ENCODE measurements at places on chromosomes 12 and 14. TPM values are rescaled to one million over a fixed set of nuclear protein-coding genes. Genes with fewer than 3 reads are reported as not detected.

DTX1 gene
- 8.1 TPM for total RNA-seq

- DNase-seq = no peak
- peaks cover 23% of the 10 kb centered on the region for H3K4me1 ChIP-seq
- peak overlapping the region; percentile 35 for H3K4me3 ChIP-seq
Measured at GRCh38 chr12:10362828-10363657, 26.8 kb downstream of the KLRK1 start.

DNA sequence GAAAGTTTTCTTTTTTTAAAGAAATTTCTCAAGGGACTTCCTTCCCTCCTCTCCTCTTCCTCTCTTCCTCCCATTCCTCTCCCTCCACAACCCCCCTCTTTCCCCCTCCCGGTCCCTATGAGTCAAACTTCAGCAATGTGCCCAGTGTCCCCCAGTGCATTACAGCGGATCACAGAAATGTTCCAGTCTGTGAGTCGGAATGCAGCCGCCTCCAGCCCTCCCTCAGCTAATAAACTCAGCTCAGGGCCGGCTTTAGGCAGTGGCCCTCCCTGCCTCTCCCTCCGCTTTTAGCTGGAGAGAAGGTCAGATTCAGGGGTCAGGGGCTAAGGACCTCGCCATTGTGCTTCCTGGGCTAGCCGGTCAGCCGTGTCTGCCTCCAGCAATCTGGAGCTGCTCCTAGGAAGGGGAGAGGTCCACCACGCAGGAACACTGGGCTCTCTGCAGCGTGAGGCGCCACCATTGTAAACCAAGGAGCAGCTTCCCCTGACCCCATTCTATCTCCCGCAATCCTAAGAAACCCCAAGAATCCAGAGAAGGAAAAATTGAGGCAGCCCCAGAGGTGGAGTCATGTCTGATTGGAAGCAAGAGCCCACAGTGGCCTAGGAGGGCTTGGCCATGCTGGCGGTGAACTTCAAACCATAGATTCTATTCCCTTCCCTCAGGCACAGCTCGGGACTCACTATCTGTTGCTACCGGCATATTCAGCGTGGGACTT lies 1.1 kb upstream of the HDAC7 start:
- H3K4me3 ChIP-seq = peak overlapping the region; percentile 98
- H3K36me3 ChIP-seq = no peaks in the 10 kb centered on the region
- H3K27ac ChIP-seq = peak overlapping the region; percentile 93
- no peaks in the 10 kb centered on the region for H3K27me3 ChIP-seq
- peaks cover 74% of the 10 kb centered on the region for H3K4me1 ChIP-seq

DNA sequence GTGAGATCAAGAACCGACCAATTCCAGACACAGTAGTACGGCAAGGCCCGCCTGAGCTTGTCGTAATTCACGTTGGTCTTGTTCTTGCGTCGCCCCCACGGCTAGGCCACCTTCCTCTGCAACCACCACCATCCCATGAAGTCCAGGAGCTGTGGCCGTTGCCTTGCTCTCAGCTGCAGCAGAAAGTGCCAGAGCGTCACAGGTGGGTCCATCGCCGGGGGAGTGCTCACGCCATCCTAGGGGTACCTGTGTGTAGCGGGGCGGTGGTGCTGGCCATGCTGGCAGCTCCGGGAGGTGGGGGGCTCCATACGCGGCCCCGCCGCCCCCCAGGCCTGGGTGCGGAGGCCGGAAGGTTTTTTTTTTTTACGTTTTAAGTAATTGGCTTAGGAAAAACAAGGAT lies 23.1 kb downstream of the TMEM121 start:
- H3K27me3 ChIP-seq = peaks cover 27% of the 10 kb centered on the region
- no peak overlapping the region for H3K27ac ChIP-seq
- H3K4me1 ChIP-seq = no peaks in the 10 kb centered on the region

- H3K36me3 ChIP-seq = no peaks in the 10 kb centered on the region
- no peak overlapping the region for H3K4me3 ChIP-seq
- no peak overlapping the region for H3K27ac ChIP-seq
- H3K4me1 ChIP-seq = peaks cover under 1% of the 10 kb centered on the region
Measured at GRCh38 chr12:100800723-100801122, 6.1 kb downstream of the ANO4 start.

DNA sequence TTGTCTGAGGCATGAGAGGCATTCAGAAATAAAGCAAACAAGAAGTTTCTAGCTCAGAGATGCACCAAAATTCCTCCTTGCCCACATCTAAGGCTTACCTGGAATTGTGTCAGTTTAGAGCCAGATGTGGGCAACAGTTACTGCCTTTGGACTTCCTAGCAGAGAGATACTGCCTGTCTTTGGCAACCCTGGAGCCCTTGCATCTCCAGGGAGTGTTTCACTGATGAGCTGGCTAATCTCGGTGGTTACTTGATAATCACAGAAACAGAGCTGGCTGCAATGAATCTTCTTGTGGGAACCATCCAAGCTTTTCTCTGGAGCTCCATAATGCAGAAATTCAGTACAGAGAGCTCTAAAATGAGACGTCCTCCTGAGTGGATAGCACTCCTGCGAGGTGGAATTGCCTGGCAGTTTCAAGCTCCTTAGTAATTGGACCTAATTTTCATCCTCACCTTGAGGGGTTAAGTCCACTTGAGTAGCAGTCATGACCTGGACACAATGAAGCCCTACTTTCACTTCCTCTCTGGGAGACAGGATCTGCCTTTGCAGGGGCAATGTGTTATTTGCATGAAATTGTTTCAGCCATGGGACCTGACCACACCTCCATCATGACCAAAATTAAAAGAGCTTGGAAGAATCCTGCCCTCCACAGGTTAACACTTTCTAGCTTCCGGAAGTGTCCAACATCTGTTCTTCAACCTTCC lies 108.8 kb upstream of the ARHGAP5 start:
- H3K4me3 ChIP-seq = no peak overlapping the region
- H3K4me1 ChIP-seq = peaks cover 29% of the 10 kb centered on the region
- peaks cover 9% of the 10 kb centered on the region for H3K36me3 ChIP-seq
- peak overlapping the region; percentile 76 for H3K27ac ChIP-seq

DNA sequence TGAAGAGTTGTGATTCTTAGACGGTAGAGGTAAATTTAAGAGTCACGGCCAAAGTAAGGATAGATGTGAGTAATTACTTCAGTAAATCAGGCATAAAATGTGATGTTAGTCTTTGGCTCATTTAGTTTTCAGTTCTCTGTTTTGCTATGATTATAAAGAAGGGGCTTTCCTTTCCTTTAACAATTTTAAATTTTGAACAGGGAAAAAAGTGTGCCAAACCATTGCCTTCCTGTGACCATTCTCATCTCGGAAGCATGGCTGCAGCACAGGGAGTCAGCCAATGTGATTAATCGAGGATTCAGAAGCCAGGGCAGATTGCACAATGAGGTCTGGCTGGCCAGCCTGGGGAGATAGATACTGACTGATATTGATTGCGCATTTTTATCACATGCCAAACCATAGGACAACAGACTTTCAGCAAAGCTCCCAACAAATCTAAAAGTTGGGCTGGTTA lies 480.2 kb upstream of the PRICKLE1 start:
- no peak for DNase-seq
- H3K4me1 ChIP-seq = peaks cover 48% of the 10 kb centered on the region
- no peak overlapping the region for H3K4me3 ChIP-seq
- peaks cover 4% of the 10 kb centered on the region for H3K36me3 ChIP-seq

DNA sequence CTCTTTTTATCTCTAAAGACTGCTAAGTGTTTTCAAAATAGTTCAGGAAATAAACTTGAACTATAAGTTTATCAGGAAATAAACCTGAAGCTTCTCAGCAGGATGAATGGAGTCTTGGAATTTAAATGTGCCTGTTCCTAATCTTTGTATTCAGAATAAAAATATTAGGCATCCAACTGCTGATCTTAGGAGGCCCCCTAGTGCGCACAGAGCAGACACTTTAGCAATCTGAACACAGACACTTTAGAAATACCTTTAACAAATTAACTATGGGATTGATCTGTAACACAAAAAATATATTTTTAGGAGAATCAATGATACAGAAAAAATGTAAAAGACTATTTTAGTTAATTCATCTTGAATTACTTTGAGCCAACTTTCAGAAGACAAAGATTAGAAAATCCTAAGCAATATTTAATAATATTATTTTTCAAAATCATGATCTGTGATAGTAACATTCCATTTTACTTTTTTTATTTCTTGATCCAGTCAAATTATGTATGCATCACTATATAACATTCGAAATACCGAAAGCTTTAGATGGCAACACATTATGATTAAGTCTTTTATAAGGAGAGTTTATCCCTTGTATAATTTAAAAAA lies 80.9 kb downstream of the SLC41A2 start:
- H3K36me3 ChIP-seq = peaks cover 8% of the 10 kb centered on the region
- DNase-seq = peak; percentile 14
- no peaks in the 10 kb centered on the region for H3K4me1 ChIP-seq
- no peak overlapping the region for H3K4me3 ChIP-seq
- peaks cover 3% of the 10 kb centered on the region for H3K27me3 ChIP-seq

EML5 gene
- 1.3 TPM for total RNA-seq

BICDL1 gene
- total RNA-seq = 5.2 TPM

- no peaks in the 10 kb centered on the region for H3K27me3 ChIP-seq
- DNase-seq = no peak
- no peak overlapping the region for H3K4me3 ChIP-seq
Measured at GRCh38 chr12:4050340-4050739, 177.1 kb upstream of the PARP11 start.

DNA sequence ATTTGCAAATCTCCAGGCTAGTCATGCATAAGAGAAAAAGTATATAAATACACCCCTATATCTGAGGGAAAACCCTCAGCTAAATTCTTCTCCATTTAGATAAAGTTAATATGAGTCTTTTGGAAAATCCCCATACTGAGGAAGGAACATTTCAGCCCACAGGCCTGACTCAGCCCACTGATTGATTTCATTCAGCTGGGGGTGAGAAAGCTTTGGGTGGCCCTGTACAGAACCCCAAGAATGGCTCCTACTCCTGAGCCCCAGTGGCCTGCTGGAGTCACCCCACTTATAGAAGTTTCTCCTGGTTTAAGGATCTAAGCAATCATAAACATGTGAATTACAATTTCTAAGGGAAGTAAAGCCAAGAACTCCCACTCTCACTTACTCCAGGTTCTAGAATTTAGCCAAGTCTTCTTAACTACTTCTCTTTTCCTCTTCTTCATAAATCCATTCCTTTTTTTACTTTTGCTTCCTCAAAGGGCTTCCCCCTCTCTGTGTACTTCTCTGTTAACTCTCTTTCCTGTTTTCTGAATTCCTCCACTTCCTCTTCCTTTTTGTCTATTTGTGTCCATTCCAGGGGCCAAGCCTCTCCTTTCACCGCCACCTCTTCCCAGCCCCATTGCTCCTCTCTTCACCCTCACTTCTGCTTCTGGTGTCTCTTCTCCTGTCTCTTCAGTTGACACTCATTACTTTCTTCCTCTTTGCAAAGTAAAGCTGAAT lies 21.0 kb downstream of the RTN1 start:
- H3K27ac ChIP-seq = no peak overlapping the region
- peaks cover 6% of the 10 kb centered on the region for H3K27me3 ChIP-seq
- no peaks in the 10 kb centered on the region for H3K36me3 ChIP-seq
- H3K4me1 ChIP-seq = no peaks in the 10 kb centered on the region

GRCh38 chr14:70885343-70886022 lies 21.8 kb upstream of the PCNX1 start:
- H3K4me3 ChIP-seq = no peak overlapping the region
- H3K27ac ChIP-seq = no peak overlapping the region
- no peak for DNase-seq
- H3K4me1 ChIP-seq = peaks cover 11% of the 10 kb centered on the region
- H3K27me3 ChIP-seq = no peaks in the 10 kb centered on the region

GPR84 gene
- total RNA-seq = not detected

Data from neural crest cell (in vitro differentiated cells).